ENCODE measurements at places on chromosomes 12 and 14.
A peak's percentile ranks its signal among the peaks of the same experiment; 100 is the strongest.

- no peak for DNase-seq
These were observed 57.1 kb upstream of the MDM1 start for GRCh38 chr12:68389305-68389704.

DNA sequence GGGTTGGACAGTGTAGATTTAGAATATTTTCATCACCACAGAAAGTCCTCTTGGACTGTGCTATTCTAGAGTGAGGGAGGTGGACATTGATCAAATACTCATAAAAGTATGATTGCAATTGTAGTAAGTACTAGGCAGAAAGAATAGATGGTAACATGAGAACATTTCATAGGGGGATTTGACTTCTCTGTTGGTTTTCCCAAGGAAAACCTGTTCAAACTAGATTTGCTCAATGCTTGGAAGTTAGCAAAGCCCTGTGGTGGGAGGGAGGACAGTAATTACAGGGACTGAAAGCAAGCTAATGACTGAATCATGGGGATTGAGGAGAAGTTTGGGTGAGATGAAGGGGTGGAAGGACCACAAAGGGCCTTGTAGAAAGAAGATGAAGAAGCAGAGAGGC lies 24.4 kb upstream of the EID3 start:
- DNase-seq, result no peak

DNA sequence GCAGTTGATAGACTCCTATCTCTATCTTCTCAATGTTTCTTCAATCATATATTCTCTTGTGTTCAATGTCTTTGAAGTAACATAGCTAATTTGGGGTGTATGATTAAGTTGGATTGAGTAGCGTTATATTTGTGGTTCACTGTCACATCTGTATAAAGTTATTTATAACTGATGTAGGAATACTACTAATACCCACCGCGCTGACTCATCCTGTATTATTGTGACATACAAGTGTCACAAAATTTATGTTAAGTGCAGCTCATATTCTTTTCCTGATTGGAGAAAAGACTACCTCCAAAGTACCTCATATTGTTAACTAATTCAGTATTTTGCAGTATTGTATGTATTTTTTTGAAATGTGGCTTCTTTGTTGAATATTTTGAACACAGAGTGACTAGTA lies 940.8 kb downstream of the SLC6A15 start:
- DNase-seq, result no peak

- DNase-seq, result no peak
These were observed 33.2 kb upstream of the LDHB start for GRCh38 chr12:21690704-21691368.

DNA sequence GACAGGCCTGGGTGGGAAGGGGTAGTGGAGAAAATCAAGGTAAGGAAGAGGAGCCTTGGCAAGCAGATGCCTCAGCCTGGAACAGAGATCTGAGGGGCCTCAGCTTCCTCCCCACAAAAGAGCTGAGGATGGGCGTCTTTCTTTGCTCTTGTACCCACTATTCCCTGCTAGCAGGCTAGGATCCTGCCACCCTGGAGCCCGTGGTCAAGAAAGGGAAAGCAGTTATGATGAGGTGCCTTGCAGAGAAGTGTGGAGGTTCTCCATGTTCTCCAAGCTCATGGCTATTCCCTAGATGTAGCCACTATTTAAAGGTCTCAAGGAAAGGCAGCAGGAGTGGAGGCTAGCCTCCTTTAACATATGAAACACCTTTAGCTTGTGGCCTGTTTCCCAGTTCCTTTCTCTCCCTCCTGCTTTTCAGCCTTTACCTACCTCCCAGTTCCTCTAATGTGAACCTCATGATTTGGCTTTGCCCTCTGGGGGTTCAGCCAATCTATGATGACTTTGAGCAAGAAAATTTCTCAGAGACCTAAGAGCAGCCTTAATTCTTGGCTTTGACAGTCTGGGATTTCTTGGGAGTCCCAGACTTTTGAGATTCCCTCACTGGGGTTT lies 1.1 kb downstream of the IKZF4 start:
- DNase-seq, result no peak

DNA sequence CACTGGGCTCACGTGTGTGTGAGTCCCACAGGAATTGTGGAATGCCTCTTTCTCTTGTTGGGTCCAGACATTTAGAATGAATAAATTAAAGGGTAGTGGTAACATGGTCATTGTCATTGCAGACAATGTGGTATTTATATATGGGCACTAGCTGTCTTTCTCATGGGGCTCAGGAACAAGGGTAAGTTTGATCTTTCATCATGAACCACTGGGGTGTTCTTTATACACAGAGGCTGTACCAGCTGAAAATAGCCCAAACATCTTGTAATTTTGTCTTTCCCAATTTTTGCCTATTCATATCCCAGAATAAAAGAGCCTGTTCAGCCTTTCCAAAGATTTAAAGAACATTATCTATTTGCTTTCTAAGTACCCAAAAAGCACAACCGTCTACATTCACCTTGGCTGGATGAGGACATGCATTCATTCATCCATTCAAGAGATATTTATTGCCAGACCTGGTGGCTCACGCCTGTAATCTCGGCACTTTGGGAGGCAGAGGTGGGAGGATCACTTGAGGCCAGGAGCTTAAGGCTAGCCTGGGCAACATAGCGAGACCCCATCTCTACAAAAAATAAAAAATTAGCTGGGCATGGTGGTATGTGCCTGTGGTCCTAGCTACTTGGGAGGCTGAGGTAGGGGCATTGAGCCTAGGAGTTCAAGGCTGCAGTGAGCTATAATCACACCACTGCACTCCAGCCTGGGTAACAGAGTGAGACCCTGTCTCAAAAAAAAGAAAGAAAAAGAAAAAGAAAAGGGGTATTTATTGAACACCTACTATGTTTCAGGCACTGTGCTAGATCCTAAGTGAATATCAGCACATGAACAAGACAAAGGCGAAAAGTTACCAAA lies 4.4 kb upstream of the FOS start:
- no peak for DNase-seq

DNA sequence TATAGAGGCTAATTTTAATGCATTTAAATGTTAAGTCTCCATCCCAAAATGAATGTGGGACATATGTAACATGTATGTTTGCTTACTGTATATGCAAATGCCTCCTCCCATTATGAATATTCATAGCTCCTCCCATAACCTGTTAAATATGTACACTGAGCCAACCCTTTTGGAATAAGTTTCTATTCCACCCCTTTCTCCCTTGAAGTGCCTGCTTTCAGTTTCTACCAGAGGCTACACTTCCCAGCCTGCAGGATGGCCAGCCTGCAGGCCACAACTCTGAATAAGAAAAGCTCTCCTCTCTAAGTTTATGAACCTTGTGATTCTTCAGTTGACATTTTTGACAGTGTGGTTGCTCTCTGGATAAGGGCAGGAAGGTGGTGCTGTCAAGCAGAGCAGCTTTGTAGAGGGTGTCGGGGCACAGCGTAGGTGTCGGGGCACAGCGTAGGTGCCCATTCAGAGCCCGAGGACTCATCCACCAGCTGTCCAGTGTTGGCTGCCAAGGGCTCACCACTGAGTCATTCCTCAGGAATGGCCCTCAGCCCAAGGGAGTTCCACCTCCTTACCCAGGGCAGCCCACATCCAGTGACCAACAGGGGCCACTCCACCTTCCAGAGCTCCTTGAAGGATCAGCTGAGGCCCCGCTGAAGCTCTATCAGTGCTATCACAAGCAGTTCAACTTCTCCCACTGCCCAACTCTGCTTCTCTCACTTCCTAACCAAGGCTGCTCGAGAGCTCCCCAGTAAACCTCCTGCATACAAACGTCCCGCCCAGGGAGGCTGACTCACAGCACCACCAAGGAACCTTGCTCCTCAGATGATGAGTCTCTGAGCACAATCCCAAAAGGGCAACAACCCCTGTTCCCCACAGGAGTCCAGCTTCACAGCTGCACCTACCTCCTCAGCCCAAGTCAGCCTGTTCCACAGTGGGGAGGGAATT lies 31.4 kb downstream of the VWF start:
- DNase-seq, result no peak

- DNase-seq, result no peak
These were observed 2.3 kb downstream of the SETD1B start for GRCh38 chr12:121806009-121806545.

- DNase-seq, result no peak
These were observed 114.5 kb downstream of the RPAP3 start for GRCh38 chr12:47591361-47591791.

GRCh38 chr12:56151672-56152131 lies 685 bp upstream of the MYL6B start:
- peak; percentile 57 for DNase-seq

DNA sequence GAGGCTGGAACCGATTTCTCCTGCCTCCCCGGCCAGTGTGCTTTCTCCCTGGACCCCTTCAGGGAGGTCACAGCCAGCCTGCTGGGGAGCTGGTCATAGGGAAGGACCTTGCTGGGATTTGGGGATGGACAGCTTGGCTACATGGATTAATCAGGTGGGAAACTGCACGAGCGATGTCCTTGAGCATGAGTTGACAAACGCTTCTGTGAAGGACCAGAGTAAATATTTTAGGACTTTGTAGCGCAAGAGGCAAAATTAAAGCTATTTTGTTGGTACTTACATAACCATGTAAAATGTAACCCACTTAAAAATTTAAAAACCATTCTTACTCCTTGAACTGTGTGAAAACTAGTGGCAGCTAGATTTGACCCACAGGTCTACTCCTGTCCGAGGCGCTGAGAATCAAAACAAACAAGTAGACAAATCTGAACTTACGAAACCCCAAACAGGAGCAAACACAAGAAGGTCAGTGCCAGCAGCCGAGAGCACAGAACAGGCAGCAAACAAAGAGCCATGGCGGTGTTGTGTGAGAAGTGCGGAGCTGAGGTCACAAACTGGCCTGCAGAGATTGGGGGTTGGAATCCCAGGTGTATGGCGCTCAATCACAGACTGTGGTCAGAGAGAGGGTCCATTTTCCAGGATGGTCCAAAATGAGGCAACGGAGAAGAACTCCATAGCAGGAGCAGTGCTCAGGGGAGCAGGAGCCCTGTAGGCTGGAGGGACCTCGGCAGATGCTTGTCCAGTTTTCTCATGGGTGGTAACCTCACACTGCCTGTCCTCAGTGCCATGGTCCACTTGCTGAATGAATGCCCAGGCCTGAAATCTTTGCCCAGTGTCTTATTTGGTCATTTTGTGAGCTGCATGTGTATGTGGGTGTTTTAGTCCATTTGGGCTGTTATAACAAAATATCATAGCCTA lies 79.2 kb upstream of the CLMN start:
- DNase-seq, result no peak

DNA sequence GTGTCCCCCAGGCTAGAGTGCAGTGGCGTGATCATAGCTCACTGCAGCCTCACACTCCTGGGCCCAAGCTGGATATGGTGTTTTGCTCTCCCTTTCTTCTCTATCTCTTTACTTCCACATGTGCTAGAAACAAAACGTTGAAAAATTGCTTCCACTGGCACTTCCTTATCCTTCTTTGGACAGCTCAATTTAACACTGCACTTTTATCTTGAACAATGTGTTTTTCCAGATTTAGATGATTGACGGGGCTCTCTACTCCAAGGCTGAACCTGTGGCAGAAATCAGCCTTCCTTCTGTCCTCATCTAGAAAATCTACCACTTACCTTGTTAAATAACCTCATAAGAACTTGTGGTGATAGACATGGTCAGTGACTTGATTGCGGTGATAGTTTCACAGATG lies 165.1 kb downstream of the DAD1 start:
- no peak for DNase-seq

DNA sequence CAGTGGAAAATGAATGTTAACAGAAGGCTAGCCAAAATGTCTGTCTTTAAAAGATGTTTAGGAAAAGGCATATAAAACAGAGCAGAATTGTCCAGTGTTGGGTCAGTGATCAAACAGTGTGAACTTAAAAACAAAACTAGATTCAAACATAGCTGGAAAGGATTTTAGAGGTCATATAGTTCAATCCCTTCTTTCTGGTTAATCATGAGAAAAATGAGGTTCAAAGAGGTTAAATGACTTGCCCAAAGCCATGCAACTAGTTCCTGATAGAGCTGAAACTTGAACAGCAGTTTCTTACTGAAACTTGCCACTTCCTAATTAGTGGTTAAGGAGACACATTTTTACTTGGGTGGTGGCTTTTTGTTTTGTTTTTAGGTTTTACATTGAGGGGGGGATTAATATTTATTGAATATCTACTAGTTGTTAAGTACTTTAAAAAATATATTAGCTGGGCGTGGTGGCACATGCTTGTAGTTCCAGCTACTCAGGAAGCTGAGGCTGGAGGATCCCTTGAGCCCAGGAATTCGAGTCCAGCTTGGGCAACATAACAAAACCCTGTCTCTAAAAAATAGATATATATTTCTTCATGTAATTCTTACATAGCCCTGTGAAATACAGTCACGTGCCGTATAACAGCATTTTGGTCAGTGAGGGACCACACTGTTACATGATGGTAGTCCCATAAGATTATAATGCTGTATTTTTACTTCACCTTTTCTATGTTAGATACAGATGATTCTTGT lies 20.4 kb downstream of the ACVR1B start:
- no peak for DNase-seq

GRCh38 chr14:71508901-71509300 lies 423.3 kb upstream of the RGS6 start:
- no peak for DNase-seq

DNA sequence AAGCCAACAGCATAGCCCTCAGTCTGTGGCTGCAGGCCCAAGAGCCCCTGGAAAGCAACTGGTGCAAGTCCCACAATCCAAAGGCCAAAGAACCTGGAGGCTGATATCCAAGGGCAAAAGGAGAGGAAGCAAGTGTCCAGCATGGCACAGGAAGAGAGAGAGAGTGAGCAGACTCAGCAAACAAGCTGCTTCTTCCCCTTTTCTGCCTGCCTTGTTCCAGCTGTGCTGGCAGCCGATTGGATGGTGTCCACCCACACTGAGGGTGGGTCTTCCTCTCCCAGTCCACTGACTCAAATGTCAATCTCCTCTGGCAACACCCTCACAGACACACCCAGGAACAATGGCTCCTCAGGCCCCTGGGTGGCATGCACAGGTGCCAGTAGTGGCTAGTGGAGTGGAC lies 33.5 kb downstream of the SMCO2 start:
- no peak for DNase-seq

DNA sequence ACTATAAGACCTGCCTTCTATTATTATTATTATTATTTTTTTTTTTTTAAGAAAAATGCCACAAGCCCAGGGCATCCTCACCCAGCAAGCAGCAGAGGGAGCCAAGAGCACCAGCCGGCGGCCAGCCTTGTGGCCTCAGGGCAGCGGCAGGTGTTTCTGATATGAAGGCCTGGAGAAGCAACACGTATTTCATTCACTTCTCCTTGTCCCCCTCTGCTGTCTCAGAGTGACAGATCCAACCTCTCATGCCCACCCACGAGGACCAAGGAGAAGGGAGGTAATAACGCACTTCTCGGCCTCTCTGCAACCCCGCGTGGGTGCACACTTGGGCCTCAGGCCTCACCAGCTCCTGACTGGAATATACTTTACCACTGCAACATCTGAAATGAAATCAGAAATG lies 25.4 kb downstream of the CDC42BPB start:
- DNase-seq, result no peak

DNA sequence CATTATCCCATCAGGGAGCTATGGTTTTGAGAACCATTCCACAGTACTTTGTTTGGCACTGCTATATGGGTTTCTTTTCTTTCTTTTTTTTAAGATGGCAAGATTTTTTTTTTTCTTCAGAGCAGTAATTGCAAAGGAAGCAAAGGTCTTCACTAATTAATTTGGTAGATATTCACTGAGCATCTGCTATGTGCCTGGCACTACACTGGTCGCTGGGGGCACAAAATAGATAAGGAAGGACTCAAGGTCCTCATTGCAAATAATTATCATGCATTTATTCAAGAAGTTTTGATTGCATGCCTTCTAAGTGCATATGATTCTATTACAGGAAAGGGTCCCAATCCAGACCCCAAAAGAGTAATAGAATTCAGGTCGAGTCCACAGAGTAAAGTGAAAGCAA lies 10.0 kb upstream of the ATP2A2 start:
- no peak for DNase-seq

GRCh38 chr14:61887628-61888027 lies 125.4 kb downstream of the SNAPC1 start:
- DNase-seq, result no peak

GRCh38 chr12:48977290-48978281 lies 536 bp upstream of the WNT1 start:
- peak; percentile 70 for DNase-seq
